A673 (cell line): ENCODE measurements at places on chromosomes 2 and 18.

GRCh38 chr18:10377956-10378355 lies 76.5 kb upstream of the APCDD1 start:
- no peak overlapping the region for H3K27ac ChIP-seq
- peaks cover 16% of the 10 kb centered on the region for H3K4me1 ChIP-seq
- H3K36me3 ChIP-seq: no peaks in the 10 kb centered on the region
- H3K27me3 ChIP-seq: no peaks in the 10 kb centered on the region

DNA sequence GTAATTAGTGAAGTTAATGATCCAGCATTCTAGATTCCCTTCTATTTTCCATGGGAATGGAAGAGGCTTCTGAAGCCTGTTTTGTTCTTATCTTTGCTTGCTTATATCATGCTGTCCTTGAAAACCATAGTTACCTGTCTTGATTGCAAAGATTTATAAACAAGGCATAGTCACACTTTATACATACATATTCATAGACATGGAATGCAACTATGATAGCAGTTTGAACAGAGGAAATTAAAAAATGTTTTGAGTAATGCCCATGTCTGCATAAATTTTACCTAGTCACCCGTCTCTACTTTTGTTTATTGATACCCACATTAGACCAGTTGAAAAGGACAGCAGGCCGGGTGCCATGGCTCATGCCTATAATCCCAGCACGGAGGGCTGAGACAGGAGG lies 289.0 kb downstream of the PTPRM start:
- no peaks in the 10 kb centered on the region for H3K27me3 ChIP-seq
- no peaks in the 10 kb centered on the region for H3K36me3 ChIP-seq
- no peak overlapping the region for H3K4me3 ChIP-seq
- DNase-seq: no peak
- H3K27ac ChIP-seq: no peak overlapping the region
- H3K4me1 ChIP-seq: no peaks in the 10 kb centered on the region

DNA sequence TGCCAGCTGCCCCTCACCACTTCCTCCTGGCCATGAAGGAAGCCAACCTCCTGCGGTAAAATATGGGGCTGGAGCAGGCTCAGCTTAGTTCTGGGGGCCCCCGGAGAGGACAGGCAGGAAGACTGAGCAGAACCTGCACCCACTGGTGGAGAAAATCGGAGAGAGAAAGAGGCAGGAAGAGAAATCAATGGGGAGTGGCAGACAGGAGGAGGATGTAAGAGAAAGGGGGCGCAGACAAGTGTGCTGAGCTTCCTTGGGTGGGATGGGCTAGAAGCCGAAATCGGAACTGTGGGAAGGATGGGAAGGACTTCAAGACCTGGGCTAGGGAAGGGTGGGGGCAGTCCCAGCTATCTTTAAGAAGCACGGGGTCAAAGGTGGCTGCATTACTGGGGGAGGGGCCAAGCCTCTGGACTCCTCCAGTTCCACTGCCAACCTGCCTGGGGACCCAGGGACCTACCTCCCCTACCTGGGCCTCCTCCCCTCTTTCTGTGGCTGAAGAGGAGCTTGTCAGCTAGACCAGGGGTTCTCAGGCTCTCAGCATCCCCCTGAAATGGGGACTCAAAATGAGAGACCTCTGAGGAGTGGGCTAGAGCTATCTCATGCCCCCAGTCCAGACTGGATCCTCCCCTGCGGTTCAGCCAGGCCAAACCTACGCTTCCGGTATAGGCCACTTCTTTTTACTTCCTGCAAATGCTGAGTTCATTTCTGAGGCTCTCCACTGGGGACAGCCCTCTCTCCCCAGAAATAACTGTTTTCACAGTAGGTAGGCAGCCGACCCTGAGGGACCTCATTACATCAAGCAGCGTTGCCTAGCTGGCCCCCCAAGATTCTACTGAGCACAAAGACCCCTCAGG lies 33.6 kb upstream of the B3GNT7 start:
- no peak for DNase-seq
- H3K36me3 ChIP-seq: no peaks in the 10 kb centered on the region
- no peak overlapping the region for H3K27ac ChIP-seq
- H3K4me3 ChIP-seq: no peak overlapping the region
- no peaks in the 10 kb centered on the region for H3K27me3 ChIP-seq

DNA sequence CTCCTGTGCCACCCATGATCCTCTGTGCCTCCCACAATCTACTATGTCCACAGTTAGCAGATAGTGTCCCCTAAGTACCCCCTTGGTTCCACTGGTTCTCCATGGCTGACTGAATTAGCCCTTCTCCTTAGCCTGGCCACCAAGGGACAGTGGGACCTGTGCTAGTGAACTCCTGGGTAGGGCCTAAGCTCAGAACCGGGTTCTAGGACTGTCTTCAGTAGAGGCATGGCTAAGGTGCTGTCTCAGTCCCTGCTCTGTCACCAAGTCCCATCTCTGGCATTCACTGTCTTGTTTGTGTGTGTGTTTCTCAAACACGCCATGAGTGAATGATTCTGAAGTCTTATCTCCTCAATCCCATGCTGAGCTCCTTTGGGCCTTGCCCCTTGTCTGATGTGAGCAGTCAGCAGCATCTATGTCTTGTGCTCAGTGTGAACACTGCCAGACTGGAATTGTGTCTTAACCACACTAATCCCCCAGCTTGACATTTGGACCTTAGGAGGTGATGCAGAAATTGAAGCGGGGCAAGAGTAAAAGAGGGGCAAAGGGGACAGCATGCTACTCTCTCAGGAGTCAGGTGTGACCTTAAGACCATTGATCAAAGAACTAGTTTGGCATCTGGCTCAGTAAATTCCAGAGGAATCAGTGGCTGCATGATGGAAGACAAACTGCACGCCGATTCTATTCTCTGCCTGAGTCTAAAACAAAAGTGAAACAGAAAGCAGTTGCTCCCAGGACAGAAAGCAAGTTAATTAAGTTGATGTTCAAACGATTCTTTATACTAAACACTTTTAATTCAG lies 190.5 kb downstream of the ALPK2 start:
- no peak overlapping the region for H3K4me3 ChIP-seq
- H3K36me3 ChIP-seq: no peaks in the 10 kb centered on the region
- no peak overlapping the region for H3K27ac ChIP-seq
- DNase-seq: no peak

- no peak overlapping the region for H3K4me3 ChIP-seq
- DNase-seq: no peak
- no peaks in the 10 kb centered on the region for H3K4me1 ChIP-seq
- no peaks in the 10 kb centered on the region for H3K27me3 ChIP-seq
These were observed 70.7 kb downstream of the SOS1 start for GRCh38 chr2:39050109-39050508.

DNA sequence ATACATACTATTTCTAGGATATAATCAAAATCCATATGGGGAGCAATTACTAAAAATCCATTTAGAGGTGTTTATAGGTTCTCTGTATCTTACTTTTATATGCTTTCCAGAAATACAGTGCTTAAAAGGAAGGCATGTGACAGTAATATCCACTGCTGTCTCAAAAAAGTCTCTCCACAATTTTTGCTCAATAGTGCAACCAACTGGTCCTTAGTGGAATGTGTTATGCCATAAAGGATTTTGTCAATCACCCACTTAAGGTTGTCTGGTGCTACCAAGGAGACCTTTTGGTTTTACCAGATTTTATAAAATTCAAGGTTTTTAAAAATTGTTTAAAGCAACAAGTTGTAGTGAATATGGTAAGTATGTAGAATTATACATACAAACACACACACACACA lies 328.5 kb upstream of the DSEL start:
- H3K27me3 ChIP-seq: no peaks in the 10 kb centered on the region
- no peaks in the 10 kb centered on the region for H3K36me3 ChIP-seq
- no peak overlapping the region for H3K4me3 ChIP-seq
- no peak for DNase-seq

DNA sequence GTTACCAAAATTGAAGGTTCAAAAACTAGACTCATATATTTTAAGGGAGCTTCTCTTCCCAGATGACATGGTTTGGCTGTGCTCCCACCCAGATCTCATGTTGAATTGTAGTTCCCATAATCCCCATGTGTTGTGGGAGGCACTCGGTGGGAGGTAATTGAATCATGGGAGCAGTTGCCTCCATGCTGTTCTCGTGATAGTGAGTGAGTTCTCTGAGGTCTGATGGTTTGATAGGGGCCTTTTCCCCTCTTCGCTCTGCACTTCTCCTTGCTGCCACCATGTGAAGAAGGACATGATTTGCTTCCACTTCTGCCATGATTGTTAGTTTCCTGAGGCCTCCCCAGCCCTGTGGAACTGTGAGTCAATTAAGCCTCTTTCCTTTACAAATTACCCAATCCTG lies 140.1 kb downstream of the MAIP1 start:
- H3K27me3 ChIP-seq: no peaks in the 10 kb centered on the region
- no peak overlapping the region for H3K27ac ChIP-seq
- DNase-seq: peak; percentile 12
- no peak overlapping the region for H3K4me3 ChIP-seq
- H3K36me3 ChIP-seq: no peaks in the 10 kb centered on the region
- no peaks in the 10 kb centered on the region for H3K4me1 ChIP-seq
